ENCODE measurements at places on chromosomes 11 and 22.

DNA sequence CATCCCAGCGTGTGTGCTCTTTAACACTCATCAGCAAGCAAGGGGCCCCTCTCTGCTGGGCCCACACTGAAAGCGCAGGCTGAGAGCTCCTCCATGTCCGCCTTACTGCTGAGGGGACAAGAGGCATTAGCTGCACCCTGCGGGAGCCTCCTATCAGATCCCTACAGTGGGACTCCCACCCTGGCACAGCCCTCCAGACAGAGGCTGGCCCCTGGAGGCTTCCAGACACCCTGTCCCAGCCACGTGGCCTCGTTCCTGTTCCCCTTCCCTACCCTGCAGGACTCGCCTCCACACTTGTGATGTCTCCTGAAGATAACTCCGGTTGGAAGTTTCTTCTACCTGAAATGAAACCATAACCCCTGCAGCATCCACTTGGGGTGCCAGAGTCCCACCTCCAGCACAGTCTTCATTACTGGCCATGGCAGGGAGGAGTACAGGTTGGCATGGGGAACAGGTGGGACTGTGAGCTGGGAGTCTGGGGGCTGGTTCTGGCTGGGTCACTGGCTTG lies 5.0 kb upstream of the SH3BP1 start:
- peaks cover 29% of the 10 kb centered on the region for H3K4me1 ChIP-seq
- peak overlapping the region; percentile 58 for H3K4me3 ChIP-seq
- H3K36me3 ChIP-seq = peaks cover 13% of the 10 kb centered on the region
- peak overlapping the region; percentile 71 for H3K27ac ChIP-seq
- DNase-seq = no peak
- no peaks in the 10 kb centered on the region for H3K27me3 ChIP-seq

GRCh38 chr22:17726006-17726927 lies 48.0 kb downstream of the BID start:
- no peak for DNase-seq
- peak overlapping the region; percentile 38 for H3K27ac ChIP-seq
- H3K27me3 ChIP-seq = no peaks in the 10 kb centered on the region
- H3K4me3 ChIP-seq = no peak overlapping the region

- no peaks in the 10 kb centered on the region for H3K36me3 ChIP-seq
- H3K27ac ChIP-seq = peak overlapping the region; percentile 94
- no peaks in the 10 kb centered on the region for H3K27me3 ChIP-seq
Measured at GRCh38 chr22:42994917-42995562, 19.9 kb downstream of the PACSIN2 start.

- no peaks in the 10 kb centered on the region for H3K27me3 ChIP-seq
- H3K27ac ChIP-seq = no peak within 1 kb of the TSS
- H3K36me3 ChIP-seq = no peaks in the 10 kb centered on the region
- DNase-seq = no peak
Measured at GRCh38 chr22:21632237-21632895, at the start of gene CCDC116. TSS of gene CCDC116 (plus strand) at chr22:21632760. CDS start at chr22:21633182, 422 bp downstream.

DNA sequence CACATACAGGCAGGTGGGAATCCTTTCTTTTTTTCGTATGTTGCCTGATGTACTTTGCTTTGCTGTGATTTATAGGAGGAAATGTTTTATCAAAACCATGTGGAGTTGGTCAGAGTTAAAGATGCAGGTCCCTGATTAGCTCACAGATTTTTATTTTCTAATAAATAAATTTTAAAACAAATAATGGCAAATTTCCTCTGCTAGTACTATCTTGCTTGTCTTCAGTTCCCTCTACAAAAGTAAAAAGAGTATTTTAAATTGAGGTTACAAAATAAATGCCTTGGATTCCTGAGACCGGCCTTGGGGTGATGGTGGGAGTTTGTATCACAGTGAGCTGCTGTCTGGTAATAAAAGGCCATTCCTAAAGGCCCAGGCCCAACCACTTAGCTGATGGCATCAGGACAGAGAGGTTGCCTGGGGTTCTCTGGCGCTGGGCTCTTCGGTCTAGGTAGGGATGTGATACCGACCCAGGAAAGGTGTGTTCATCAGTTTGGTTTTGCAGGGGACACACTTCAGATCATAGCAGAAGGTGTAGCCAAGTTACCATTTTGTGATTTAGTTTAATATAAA lies 129.0 kb downstream of the TBC1D22A start:
- H3K27ac ChIP-seq = no peak overlapping the region
- no peaks in the 10 kb centered on the region for H3K4me1 ChIP-seq
- no peaks in the 10 kb centered on the region for H3K27me3 ChIP-seq
- no peaks in the 10 kb centered on the region for H3K36me3 ChIP-seq
- H3K4me3 ChIP-seq = no peak overlapping the region
- DNase-seq = no peak

- H3K4me3 ChIP-seq = no peak overlapping the region
- H3K27me3 ChIP-seq = no peaks in the 10 kb centered on the region
- no peak overlapping the region for H3K27ac ChIP-seq
- H3K36me3 ChIP-seq = no peaks in the 10 kb centered on the region
Measured at GRCh38 chr22:49100316-49100715, 727.4 kb downstream of the BRD1 start.

- H3K4me3 ChIP-seq = peak overlapping the region; percentile 7
- H3K4me1 ChIP-seq = peaks cover 41% of the 10 kb centered on the region
- DNase-seq = no peak
Measured at GRCh38 chr11:73359930-73360742, 16.1 kb upstream of the RELT start.
